ENCODE measurements at places on chromosomes 5 and 9.

- no peak for DNase-seq
Measured at GRCh38 chr5:143494162-143494561, 90.7 kb upstream of the NR3C1 start.

- DNase-seq: peak; percentile 14
Measured at GRCh38 chr5:6714226-6715041, 1.2 kb downstream of the TENT4A start.

GRCh38 chr9:92954049-92954861 lies 6.9 kb downstream of the FGD3 start:
- DNase-seq: peak; percentile 58

DNA sequence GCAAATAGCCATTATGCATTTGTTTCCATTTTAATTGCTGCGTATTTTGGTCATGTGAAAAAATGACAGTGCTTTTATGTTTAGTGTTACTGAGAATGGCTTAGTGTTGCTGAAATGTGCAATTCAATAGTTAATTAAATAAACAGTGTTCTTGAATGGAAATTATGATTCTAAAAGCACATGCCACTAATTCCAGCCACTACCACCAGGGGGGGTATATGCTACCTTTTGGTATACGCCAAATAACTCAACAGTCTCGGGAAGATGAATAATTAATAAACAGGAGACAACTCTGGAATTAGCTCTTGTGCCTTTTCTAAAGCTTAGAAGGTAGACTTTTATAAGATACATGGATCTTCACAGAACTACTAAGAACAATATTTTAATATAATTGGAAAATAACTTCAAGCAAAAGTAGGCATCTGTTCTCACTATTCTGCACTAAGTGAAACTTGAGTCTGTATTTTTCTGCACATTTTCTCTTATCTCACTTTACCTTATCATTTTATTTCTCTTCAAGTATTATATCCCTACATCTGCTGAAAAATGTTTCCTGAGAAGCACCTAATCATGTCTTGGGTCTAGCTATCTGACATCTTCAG lies 83.5 kb upstream of the MINAR2 start:
- DNase-seq: no peak

DNA sequence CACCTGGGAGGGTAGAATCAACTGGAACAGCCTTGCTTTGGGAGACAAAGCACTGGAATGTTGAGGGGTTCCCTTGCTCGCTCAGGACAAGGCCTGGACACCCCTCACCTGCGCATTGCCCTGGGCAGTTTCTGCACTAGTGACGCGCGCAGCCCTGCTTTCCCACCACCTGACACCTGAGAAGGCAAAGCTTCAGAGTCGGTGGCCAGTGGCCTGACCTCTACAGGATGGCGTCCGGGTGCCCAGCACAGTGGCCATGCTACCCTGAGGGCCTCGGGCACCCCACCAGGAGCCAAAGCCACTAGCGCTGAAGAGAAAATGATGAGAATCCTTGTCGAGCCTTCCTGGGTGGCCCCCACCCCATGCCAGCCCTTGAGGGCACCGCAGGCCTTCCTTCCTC lies 161.3 kb downstream of the OLFM1 start:
- DNase-seq: no peak

DNA sequence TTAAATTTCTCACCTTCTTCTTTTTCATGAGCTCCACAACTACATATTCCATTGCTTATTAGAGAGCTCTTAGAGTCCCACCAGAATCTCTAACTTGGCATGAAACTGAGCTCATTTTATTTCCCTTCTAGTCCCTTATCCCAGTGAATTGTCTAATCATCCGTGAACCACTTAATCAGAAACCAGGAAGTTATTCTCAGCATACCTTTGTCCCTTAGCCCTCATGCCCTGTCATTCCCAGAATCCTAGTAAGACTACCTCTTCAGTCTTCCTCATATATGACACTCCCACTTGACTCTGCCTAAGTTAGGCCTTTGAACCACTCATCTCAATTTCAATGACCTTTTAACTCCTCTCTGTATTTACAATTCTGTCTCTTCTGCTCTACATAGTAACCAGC lies 93.0 kb upstream of the PAPPA start:
- no peak for DNase-seq

- no peak for DNase-seq
Measured at GRCh38 chr5:60594715-60595477, 105.1 kb downstream of the DEPDC1B start.
